ENCODE measurements at places on chromosomes 2 and 18.

DNA sequence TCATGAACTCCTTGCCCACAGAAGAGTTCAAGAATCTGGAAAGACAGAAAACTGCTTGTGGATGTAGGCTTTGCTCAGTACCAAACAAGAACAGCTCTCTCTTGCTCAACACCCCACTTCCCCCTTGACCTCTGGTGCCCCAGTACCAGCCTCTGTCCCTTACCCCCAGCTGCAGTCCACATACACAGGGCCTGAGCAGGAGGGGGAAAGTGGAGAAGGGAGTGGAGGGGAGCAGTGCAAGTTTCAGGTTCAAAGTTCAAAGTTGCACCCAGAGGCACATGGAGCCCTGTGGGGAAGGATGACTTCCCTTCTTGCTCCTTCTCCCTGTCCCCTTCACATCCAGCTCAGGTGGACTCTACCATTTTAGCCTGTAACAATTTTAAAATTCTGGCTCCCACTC, 61.1 kb upstream of the LPIN2 start:
- DNase-seq, result no peak

- DNase-seq, result no peak
Observed at GRCh38 chr2:157296490-157296889, 29.1 kb downstream of the ERMN start.

DNA sequence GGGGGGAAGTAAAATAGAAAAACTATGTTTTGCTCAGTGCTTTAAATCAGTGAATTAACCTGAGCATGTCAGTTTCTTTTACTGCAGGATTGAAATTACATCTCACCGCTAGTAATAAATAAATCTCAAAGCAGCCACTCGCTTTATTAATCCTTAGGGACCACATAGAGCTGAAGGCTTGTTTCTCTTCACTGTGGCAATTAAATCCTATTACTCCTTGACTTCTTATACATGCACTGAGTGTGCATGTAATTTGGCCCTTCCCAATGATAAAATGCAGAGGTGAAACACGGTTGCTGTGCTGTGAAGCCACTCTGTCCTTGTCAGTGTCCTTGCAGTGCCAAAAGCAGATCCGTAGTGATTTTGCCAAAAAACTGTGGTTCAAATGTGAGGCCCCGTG, 77.1 kb upstream of the RBM44 start:
- no peak for DNase-seq

DNA sequence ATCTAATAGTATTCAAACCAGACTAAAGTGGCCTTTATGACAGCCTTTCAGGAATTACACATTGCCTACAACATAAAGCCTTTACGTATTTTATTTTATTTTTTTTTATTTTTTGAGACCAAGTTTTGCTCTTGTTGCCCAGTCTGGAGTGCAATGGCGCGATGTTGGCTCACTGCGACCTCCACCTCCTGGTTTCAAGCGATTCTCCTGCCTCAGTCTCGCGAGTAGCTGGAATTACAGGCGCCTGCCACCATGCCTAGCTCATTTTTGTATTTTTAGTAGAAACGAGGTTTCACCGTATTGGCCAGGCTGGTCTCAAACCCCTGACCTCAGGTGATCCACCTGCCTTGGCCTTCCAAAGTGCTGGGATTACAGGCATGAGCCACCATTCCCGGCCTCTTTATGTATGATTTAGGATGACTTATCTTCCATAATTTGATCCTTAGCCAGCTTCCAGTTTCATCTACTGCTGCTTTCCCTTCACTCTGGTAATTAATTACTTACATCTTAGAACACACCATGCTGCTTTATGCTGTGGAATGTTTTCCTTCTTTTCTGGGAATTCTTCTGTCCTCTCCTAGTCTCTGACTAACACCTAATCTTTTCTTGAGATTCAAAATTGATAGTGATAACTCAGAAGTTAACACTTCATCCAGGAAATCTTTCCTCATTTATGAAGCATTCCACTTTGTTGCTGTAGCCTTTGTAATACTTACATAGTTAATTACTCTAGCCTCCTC, 2.6 kb downstream of the USP14 start:
- no peak for DNase-seq

GRCh38 chr2:171432969-171433762, 624 bp downstream of the METTL8 start:
- DNase-seq, result no peak

- no peak for DNase-seq
Observed at GRCh38 chr2:5546181-5546580, 146.0 kb upstream of the SOX11 start.

- DNase-seq, result no peak
Observed at GRCh38 chr2:189783451-189783926, 650 bp downstream of the ORMDL1 start.

DNA sequence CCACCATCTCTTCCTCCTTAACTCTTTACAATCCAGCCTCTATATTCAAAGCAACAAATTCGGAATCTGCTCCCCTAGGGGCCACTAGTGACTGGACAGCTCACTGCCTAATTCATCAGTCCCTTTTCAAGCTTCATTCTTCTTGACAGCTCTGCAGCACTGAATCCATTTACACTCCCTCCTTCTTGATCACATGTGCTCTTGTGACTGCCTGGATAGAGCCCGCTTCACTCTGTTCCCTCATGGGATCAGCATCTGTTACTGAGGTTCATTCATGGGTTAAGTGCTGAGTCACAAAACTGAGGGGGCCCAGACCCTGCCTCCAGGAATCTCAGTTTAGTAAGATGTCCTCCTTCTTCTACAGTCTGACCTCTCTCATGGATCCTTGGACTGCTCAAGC, 81.5 kb downstream of the CYRIA start:
- no peak for DNase-seq

All from BJ (cell line).